CD4-positive, alpha-beta T cell (primary cell): ENCODE measurements at places on chromosomes 16 and 17. TPM values are rescaled to one million over a fixed set of nuclear protein-coding genes. Genes with fewer than 3 reads are reported as not detected.

DNA sequence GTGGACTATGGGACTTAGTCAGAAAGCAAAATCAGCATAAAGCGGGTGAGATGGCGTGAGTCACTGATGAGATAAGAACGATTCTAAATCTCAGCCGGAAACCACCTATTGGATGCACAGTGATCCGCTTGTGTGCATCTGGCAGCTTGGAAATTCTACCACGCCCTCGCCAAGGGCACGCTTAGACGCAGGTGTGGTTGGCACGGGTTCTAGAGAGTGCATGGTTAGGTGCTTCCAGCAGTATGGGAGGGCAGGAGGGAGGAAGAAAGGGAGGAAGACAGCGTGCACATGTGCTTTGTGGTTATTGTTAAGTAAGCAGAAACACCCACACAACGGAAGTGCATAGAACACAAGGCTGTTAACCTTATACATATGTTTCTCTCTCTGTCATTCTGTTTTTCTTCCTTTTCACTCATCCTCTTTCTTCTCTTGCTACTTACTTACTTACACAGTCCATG, 374.0 kb upstream of the ASIC2 start:
- DNase-seq = no peak

DNA sequence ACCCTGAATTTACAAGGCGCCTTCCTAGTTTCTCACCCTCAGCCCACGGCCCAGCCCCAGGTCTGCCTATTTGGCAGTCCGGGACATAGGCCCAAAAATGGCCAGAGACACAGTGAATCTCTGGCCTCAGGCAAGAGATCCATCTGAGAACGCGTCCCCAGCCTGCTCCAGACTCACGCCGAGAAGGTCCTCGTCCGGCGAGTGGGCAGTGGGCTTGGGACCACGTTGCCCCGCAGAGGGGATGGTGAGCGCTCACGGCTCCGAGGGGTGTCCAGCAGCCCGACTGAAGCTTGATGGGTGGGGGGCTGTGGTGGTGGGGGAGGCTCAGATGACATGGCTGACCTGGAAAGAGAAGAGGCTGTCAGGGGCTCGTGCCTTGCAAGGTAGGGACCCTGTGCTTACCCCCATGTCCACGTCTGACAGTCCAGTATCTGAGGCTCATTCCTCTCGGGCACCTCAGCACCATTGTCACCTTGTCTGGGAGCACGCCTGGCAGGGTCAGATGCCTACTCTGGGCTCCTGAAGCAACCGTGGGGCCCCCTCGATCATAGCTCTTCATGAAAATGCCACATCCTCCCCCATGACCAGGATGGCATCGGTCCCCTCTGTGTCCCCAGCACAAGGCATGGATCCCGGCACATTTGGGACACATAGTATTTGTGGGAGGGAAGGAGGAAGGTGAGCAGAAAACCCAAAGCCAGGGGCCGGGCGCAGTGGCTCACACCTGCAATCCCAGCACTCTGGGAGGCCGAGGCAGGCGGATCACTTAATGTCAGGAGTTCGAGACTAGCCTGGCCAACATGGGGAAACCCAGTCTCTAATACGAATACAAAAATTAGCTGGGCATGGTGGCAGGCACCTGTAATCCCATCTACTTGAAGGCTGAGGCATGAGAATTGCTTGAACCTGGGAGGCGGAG, 9.6 kb downstream of the CARHSP1 start:
- no peak for DNase-seq

- no peak for DNase-seq
These were observed 15.7 kb downstream of the PDILT start for GRCh38 chr16:20388854-20389253.

DNA sequence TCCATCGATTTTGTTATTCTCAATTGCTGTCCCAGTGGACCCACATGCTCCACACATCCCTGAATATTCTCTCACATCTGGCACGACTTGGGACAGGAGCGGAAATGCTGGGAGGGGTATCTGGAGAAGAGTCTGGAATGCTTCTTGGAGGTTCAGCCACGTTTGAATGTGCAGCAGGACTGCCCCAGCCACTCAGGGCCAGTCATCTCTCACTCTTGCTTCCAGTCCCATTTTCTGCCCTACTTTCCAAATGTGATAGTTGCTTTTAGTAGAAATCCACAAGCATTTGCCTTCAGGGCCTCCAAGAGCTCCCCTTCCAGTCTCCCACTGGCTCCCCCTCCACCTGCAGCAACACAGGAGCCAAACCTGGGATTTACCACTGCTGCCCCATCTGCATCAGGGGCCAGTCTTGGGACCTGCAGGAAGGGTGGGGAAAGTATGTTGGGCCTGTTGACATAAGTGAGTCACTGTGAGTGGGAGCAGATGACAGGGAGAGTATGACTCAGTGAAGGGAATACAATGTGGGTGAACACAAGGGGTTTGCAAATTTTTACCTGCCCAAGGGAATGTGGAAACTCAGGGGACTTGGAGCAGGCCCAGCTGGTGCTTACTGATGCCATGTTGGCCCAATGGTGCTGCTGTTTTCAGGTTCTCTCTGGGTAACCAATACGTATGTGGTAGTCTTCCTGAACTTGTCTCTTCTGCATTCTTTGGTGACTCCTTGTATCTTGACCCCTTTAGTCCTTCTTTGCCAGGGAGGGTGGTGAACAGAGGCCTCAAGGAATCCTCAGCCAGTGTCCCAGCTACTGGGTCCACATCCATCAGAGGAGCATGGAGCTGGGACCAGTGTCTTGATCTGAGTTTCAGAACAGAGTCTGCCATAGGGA, 78.8 kb upstream of the CRHR1 start:
- DNase-seq = no peak

- DNase-seq = no peak
These were observed 28.0 kb downstream of the GNA13 start for GRCh38 chr17:65028545-65028843.

- no peak for DNase-seq
These were observed 17.8 kb downstream of the MPHOSPH6 start for GRCh38 chr16:82152196-82152595.

DNA sequence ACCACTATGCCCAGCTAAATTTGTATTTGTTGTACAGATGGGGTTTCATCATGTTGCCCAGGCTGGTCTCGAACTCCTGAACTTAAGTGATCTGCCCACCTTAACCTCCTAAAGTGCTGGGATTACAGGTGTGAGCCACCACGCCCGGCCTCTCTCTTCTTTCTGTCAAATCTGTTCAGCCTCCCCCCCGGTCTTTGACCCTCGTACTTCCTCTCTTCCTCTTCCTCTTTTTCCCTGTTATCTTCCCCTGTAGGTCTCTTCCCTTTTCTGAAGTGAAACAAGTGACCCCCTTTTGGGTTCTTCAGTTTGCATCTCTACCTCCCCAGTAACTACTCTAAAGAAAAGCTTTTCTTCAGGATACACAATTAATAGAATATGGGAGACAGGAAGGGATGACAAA, 31.7 kb upstream of the DHX40 start:
- no peak for DNase-seq

DNA sequence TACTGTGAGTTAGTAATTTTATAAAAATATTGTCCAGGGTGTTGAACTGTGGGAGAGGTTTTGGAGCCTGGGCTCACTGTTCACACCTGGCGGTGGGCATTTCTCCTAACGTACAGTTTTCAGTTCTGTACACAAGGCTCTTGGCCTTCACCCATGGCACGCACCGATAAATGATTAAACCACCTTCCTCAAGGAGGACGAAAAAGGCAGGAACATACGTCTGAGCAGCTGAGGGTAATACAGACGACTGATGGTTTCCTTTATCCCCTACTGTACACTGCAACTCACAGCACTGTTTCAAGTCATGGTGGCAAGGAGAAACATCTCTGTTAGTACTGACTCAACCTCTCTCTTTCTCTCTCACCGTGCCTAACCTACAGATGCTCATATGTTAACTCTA, 1.4 kb upstream of the ST6GALNAC1 start:
- no peak for DNase-seq

GRCh38 chr17:81049372-81049911, 14.5 kb downstream of the BAIAP2 start:
- DNase-seq = no peak

GRCh38 chr16:3095869-3096268, 3.2 kb downstream of the ZSCAN10 start:
- DNase-seq = peak; percentile 52

DNA sequence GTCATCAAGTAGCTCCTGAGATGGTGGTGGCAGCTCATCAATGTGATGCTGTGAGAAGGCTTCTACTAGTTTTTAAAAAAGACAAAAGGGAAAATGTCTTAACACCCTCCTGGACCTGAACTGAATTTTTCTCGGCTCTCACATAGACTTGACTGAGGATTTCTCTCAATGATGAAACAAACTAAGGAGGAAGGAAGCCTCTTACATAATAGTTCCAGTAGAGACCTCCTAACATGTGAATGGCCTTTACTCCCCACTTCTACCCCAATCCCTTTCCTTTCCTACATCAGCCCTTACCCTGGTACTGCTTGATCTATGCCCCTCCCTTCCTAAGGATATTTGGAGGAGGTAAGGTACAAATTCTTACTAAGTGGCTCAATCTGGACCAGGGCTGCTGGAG, 54.8 kb upstream of the MTMR4 start:
- DNase-seq = no peak

DNA sequence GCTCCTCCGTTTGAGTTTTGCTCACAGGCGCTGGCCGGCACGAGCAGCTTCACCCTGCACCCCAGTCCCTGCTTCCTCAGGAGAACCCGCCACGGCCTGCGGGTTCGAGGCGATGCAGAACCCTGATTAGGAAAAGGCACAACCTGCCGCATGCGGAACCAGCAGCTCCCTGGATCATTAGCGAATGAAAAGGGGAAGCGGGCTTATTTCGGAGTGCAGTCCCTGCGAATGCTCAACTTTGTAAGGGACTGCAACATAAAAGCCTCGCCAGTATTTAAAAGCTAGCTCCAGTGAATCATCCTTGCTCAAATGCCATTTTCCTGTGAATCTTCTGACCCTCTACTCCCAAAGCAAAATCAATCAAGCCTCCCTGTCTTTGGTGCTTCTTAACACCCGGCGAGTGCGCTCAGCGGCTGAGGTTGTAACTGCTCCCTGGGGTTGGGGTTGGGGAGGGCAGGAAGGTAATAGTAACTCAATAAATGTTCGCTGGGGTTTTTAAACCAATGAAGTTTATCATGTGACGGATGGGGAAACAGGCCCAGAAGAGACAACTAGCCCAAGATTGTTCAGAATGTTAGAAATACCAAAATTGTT, 678 bp upstream of the AKAP10 start:
- peak; percentile 9 for DNase-seq

GRCh38 chr16:14309906-14310305, 238.8 kb downstream of the MRTFB start:
- DNase-seq = no peak

DNA sequence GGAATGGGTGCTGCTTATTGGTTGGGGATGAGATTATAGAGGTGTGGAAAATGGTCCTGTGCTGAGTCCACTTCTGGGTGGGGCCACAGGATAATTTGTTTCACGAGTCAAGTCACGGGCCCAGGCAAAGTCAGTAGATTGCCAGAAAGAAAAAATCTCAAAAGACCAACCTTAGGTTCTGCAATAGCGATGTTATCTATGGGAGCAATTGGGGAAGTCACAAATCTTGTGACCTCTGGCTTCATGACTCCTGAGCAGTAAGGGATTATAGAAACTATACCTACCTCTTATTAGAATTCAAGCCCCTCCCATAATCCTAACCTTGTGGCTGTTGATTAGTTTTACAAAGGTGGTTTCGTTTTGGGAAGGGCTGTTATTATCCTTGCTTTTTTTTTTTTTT, 31.4 kb downstream of the WWP2 start:
- DNase-seq = no peak

GRCh38 chr16:81932668-81933067, 78.6 kb downstream of the SDR42E1 start:
- no peak for DNase-seq

DNA sequence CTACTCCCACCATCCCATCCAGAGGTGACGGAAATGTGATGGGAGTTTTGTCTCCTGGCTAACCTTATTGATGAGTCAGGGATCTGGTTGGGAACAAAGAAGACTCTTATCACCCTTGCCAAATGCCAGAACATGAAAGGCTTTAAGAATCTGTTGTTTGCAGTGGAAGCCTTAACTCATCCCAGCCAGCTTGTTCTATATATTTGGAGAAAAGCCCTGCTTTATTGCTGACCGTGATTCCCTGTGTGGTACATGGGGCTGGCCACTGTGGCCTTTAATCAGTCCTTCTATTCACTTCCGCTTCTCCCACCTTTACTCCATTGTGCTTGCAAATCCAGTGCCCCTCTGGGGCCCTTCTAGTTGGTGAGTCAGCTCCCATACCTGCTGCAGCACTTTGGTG, 156.6 kb downstream of the PHKB start:
- no peak for DNase-seq

WNT9B gene
- total RNA-seq = not detected

SLC12A3 gene
- total RNA-seq = not detected

FSCN2 gene
- total RNA-seq = 1.1 TPM

CCL2 gene
- total RNA-seq = not detected

AIPL1 gene
- not detected for total RNA-seq

RGS9 gene
- 0.60 TPM for total RNA-seq

EMP2 gene
- not detected for total RNA-seq

CDH8 gene
- not detected for total RNA-seq

TBC1D3K gene
- not detected for total RNA-seq

MEAK7 gene
- 3.7 TPM for total RNA-seq

AXIN2 gene
- 47.9 TPM for total RNA-seq

ABCC11 gene
- total RNA-seq = not detected
